ENCODE measurements at places on chromosomes 6 and 20.

DNA sequence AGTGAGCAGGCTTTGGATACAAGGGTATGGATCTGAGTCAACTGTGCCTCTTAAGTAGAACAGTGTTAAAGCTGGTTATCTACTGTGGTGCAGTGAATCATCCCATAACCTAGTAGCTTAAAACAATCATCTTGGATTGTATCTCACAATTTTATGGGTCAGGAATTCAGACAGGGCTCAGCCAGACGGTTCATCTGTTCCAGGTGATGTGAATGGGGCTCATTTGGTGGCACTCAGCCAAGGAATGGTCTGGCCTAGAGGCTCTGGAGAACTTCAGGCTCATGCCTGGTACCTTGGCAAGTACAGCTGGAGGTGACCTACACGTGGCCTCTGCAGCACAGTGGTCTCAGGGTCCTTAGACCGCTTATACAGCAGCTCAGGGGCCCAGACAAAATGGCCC, 11.2 kb upstream of the CDH4 start:
- DNase-seq, result no peak

- DNase-seq, result no peak
Measured at GRCh38 chr20:32602273-32602672, 17.1 kb upstream of the NOL4L start.

- DNase-seq, result no peak
Measured at GRCh38 chr6:166333172-166333995, 9.0 kb downstream of the SFT2D1 start.

GRCh38 chr20:41447006-41447405, 80.4 kb upstream of the EMILIN3 start:
- no peak for DNase-seq

- no peak for DNase-seq
Measured at GRCh38 chr6:89527634-89528033, 94.7 kb downstream of the ANKRD6 start.

- no peak for DNase-seq
Measured at GRCh38 chr6:90315354-90315950, 18.8 kb upstream of the BACH2 start.

DNA sequence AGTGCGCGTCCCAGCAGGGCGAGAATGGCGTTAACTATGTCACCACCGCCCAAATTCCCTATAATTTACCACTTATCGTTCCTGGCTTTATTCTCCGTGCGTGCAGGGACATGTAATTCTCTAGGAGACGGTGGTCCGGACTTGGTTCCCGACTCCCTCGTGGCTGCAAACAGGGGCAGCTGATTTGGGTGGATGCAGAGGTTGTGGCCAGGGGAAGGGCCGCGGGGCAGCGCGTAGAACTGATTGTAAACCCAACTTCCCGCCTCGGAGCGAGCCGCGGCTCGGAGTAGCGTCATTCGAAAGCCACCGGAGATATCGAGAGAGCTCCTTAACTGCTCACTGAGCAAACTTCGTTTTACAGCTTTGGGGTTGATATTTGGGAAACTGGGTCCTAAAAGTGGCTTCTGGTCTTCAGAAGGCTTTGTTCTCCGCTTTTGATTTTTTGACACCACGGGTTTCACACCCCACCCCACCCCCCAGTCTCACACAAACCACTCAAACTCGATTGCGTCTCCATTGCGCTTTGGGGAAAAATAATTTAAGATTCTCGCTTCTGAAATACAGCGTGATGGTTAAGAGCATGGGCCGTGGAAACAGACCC, 17.5 kb upstream of the ZSCAN9 start:
- no peak for DNase-seq

DNA sequence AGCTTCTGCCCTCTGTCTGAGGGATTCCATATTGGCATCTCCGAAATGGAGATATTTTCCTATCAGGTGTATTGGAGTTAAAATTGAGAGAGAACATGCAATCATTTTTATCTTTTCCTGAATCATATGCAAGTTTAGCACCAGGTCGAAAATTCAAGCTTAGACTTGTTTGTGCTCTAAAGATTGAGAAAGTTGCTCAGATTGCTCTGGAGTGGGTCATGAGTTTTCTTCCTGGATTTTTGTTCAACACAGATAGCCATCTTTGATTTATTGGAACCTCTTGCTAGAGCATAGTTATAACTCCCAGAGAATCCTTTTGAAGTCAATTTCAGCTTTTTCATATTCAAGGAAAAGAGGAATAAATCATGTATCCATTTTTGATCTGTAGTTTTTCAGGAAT, 373.5 kb upstream of the FLRT3 start:
- DNase-seq, result no peak

- DNase-seq, result no peak
Measured at GRCh38 chr6:79599725-79600259, 31.3 kb upstream of the SH3BGRL2 start.

DNA sequence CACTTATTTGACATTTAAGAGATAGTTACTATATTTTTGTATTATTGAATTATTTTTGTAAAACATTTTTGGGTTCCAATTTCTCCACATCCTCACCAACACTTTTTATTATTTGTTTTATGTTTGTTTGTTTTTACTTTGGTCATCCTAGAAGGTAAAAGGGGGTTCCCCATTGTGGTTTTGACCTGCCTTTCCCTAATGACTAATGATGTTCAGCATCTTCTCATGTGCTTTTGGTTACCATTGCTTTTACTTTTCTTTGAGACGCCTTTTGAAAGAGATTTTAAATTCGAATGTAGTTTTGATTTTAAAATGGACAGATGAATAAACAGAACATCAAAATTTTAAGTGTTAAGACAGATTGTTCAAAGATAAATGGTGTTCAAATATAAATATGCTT, 46.9 kb downstream of the AK9 start:
- no peak for DNase-seq

GRCh38 chr20:23096097-23096496, 10.0 kb upstream of the CD93 start:
- DNase-seq, result no peak

- no peak for DNase-seq
Measured at GRCh38 chr20:41380551-41381193, 14.1 kb upstream of the EMILIN3 start.

DNA sequence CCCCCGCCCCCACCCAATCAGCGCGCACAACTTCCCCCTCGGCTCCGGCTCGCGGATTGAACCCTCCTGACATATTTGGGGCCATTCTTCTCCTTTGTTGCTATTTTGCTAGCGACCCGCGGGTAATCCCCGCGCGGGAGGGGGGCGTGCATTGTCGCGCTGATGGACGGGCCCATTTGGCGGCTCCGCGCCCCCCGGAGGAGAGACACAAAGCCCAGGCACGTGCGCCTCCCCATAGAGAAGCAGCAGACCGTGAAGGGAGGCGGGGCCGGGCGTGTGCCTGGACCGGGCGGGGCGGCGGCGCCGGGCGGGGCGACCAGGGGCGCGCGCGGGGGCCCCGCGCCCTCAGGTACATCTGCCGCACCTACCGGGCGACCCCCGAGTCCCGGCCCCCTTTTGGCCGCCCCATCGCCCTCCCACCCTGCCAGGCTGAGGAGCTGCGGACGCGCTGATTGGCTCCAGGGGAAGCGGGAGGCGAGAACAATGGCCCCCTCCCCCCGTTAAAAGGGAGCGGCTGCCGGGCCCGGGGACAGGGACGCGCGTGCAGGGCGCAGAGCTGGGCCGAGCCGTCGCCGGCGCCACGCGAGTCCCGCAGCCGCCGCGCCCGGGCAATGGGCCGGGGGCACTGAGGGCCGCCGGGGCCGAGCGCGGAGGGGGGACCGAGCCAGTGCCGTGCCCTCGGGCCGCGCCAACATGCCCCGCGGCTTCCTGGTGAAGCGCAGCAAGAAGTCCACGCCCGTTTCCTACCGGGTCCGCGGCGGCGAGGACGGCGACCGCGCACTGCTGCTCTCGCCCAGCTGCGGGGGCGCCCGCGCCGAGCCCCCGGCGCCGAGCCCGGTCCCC, at the start of gene INSM1:
Gene INSM1, plus strand, starts transcription at position 530 of the 843 bp plus-strand sequence. Its CDS starts 164 bp downstream, at position 694.
- DNase-seq, result peak; percentile 39

GRCh38 chr6:21158873-21159272, 434.7 kb upstream of the SOX4 start:
- DNase-seq, result no peak

DNA sequence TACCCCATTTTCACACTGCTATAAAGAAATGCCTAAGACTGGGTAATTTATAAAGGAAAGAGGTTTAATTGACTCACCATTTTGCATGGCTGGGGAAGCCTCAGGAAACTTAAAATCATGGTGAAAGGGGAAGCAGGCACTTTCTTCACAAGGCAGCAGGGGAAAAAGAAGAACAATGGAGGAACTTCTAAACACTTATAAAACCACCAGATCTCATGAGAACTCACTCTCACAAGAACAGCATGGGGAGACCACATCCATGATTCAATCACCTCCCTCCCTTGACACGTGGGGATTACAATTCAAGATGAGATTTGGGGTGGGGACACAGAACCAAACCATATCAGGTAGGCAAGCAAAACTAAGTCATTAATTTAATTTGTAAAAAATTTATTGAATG, 343.2 kb downstream of the FRK start:
- no peak for DNase-seq

DNA sequence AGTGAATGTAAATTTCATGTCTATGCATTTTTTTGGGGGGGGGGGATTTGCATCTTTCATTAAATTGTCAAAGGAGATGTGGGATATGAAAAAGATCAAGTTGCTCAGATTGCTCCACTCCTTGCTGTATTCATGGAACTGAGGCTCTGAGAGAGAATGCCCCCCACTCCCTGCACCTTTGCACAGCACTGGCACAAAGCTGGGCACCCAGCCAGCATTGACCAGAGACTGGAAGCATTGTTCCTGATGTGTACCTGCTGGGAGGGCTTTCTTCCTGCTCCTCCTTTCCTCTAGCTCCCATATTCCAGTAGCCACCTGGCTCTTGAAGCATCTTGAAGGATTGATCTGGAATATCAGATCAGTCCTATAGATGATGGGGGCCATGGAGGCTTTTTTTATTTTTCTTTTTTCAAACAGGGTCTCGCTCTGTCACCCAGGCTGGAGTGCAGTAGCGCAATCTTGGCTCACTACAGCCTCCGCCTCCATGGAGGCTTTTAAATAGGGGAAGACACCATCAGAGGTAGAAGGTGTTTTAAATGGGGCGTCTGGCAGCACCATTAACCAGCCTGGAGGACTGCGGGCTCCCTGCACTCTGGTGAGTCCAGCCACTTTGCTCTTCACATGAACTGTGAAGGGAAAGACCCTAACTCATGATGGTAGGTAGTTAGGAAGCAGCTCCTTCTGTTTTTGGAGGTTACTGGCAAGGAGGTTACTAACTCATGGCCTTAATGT, 10.9 kb downstream of the DUSP15 start:
- no peak for DNase-seq

- peak; percentile 49 for DNase-seq
Measured at GRCh38 chr6:107114926-107115694, at the start of gene BEND3. BEND3 (minus strand) TSS chr6:107115515; CDS start chr6:107099285, 16,230 bp downstream.

All from hippocampal formation (tissue), 2 donors.